ENCODE measurements at places on chromosomes 4 and X.
A peak's percentile ranks its signal among the peaks of the same experiment; 100 is the strongest.

DNA sequence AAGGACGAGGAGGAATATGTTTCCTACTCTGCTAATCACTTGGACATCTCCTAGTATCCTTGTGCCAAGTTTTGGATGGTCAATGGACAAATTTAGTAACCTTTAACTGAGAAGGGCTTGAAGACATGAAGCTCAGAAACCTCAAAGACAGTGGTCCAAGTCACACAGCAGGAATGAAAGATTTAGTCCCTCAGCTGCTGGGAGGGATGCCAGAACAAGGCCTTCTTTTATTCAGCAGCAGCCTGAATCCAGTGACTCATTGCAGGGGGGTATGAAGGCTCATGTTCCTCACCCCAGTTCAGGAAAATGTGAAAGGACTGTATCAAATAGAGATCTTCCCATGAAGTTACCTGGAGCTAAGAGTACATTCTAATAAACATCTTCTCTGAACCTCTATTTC is 214.9 kb upstream of the UGT8 start:
- no peak for DNase-seq

GRCh38 chrX:57596109-57596508 is 4.3 kb downstream of the ZXDB start:
- no peak for DNase-seq

- DNase-seq = no peak
Observed at GRCh38 chr4:145639186-145639698, 20.1 kb downstream of the MMAA start.

DNA sequence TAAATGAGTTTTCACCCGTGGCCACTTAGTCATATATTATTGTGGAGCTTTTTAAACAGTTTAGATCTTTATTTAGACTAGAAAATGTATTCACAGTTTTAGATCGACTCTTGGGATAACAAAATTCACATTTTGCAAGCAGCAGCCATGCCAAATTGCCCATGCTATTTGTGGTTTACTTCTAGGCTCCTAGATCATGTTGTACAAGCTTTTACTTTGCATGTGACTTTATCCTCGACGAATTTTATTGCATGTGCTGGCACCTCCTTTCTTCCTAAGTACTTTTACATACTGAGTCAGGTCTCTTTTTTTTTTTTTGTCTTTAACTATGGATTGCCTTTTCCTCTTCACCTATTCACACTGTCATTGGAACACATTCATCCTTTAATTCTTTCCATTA is 23.2 kb downstream of the BBS12 start:
- no peak for DNase-seq

DNA sequence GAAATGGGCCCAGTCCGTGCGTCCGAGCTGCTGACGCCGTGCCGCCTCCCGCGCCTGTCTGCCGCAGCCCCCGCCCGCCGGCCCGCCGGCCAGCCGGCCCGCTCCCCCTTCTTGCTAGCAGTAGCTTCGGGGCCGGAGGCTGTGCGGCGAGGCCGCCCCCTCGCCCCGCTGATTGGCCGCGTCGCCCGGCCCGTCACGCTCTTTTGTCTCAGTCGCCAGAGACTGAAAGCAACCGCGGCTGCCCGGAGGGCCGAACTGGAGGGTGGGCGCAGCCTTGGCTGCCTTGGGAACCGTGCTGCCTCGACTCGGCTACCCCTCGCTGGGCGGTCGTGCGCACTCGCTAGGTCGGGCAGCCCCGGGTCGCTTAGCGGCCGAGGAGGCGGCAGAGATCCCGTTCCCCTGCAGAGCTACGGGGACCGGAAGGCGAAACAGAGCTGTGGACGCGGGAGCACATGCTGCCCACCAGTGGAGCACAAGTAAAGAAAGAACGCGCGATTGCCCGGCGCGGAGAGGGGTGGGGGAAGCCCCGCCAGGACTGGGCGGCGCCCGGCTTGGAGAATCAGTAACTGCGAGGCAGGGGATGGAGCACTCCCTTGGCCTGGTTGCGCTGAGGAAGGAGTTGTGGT is at the start of gene ZCCHC18:
Gene ZCCHC18, plus strand, starts transcription at position 198 of the 626 bp plus-strand sequence. CDS start 1,589 bp downstream, outside the sequence.
- DNase-seq = peak; percentile 36

- no peak for DNase-seq
Observed at GRCh38 chr4:174357321-174357720, 73.6 kb downstream of the CEP44 start.

- DNase-seq = no peak
Observed at GRCh38 chr4:12881945-12882584, 602.1 kb downstream of the RAB28 start.

GRCh38 chr4:131370846-131371245 is 1778.2 kb upstream of the PCDH10 start:
- DNase-seq = no peak

DNA sequence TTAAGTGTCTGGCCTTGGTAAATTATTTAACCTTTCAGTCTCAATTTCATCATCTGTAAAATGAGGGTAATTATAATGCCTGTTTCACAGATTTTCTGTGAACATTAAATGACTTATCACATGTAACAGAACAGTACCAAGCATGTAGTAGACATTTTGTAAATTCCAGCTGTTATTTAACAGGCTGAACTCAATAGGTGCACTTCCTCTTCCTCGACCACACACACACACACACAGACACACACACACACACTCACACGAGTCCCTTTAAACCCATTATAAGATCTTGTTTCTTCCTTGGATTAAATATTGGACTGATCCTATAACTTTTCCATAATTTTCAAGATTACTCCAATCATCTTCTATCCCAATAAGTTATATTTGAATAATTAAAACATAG is 53.4 kb upstream of the COL25A1 start:
- DNase-seq = no peak

GRCh38 chr4:27702730-27703431 is 842.2 kb downstream of the STIM2 start:
- DNase-seq = no peak

DNA sequence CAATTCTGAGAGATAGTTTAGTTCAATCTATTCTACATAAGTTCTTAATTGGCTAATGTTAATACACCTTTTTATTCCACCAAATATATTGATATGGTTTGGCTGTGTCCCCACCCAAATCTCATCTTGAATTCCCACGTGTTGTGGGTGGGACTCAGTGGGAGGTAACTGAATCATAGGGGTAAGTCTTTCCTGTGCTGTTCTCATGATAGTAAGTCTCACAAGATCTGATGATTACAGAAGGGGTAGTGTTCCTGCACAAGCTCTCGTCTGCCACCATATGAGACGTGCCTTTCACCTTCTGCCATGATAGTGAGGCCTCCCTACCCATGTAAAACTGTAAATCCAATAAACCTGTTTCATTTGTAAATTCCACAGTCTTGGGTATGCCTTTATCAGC is 11.3 kb downstream of the PPA2 start:
- DNase-seq = no peak

DNA sequence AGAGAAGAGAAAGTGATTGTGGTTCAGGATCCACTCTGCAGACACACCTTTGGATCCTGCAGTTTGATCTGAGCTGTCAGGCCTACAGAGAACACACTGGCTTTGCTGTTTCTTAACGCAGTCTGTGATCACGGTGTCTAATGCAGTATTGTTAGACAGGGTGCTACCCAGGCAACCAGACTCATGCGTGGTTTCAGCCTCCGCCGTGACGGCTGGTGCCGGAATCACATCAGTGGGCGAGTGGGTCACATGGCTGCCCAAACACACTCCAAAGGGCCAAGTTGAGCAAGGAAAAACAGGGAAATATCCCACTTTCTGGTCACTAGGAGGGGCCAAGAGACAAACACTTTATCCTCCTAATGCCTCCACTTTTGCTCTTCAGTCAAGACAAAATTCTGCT is 27.5 kb downstream of the CCDC149 start:
- no peak for DNase-seq

GRCh38 chr4:61714387-61714911 is 514.3 kb downstream of the ADGRL3 start:
- peak; percentile 19 for DNase-seq

DNA sequence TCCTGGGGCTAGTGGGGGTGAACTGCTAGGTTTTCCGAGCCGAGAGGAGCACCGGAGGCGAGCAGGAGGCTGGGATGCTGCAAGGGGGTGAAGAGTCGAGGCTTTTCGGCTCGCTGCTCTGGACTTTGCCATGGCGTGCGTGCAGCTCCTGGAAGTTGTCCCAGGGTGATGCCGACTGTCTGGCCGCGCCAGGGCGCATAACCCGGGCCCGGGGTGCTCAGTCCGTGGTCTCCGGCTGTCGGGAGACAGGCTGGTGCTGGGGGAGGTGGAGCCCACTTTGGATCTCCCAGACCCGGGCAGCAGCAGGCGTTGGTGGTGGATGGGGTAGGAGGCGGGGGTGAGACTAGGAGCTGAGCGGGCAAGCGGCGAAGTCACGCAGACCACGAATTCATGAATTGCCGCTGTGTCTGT is 793 bp downstream of the GRIA3 start:
- no peak for DNase-seq

DNA sequence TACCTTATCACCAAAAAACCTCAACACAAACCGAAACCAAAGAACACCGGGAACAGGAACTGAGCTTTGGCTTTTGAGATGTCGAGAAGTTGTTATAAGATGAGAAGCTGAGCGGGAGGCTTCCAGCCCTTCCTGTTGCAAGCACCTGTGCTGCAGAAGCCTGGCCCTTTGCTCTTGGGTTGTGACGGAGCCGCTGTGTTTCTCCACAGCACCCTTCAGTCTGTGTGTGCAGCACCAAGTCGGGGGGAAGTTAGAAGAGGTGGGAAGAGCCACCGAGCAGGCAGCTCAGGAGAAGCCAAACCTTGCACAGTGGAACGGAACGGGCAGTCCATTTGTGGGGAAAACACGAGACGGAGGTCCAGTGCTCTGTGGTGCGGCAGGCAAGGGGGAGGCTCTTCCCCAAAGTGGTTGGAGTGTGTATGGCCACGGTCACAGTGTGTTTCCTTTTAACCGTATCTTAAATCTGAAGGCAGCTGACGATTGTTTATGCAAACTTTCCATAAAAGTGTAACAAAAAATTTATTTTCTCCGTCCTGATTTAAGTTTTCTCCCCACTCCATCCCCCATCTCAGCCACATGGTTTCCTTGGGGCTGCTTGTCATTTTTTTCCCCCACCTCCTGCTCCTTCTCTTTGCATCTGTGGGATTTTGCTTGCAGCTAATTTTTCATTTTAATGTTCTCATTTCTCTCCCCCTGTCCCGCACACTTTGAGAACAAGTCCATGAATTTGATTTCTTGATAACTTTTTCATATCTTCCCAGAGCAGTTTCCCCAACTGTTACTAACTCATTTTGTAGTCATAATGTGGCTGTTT is 123.7 kb downstream of the STOX2 start:
- DNase-seq = no peak

- peak; percentile 88 for DNase-seq
Observed at GRCh38 chr4:121711263-121712000, 14.7 kb upstream of the ANXA5 start.

- DNase-seq = no peak
Observed at GRCh38 chr4:84379917-84380641, 119.0 kb downstream of the NKX6-1 start.

GRCh38 chr4:133379681-133380438 is 230.8 kb downstream of the PCDH10 start:
- no peak for DNase-seq

DNA sequence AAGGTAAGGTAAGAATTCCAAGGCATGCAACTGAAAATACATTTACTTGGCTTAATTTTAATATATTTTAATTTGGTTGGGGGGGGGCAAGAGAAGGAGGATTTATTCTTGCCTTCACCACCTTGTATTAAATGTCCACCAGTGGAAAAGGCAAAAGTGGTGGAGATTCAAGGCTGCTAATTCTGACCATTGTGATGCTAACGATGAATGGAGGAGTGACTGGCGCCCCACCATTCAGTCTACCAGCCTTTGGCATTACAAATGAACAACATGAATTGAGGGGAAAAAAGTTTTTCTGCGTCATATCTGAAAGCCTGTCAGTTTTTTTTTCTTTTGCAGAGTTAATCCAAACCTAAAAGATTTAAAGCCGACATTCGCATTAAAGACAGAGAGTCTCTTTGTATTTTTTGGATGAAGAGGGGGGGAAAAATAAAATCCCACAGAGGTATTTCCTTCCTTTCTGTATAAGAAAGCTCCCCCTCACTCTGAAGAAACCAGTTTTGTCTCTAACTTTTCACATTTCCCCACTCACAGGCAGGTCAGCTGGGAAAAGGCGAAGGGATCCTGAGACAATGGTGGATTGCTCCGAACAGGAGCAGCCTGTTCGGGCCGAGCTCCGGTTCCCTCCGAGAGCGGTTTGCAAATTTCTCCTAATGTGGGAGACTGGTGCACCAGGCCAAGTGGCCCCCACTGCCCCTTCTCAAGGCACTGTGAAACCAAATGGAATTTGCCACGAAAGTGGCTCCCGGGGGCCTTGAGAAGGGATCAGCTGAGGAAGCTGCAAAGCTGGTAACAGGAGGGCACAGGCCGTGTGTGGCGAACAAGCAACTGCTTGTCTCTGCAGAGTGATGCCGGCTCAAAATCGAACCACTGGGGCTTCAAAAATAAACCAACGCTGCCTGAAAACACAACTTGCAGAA is 28.1 kb downstream of the SHISA3 start:
- no peak for DNase-seq

DNA sequence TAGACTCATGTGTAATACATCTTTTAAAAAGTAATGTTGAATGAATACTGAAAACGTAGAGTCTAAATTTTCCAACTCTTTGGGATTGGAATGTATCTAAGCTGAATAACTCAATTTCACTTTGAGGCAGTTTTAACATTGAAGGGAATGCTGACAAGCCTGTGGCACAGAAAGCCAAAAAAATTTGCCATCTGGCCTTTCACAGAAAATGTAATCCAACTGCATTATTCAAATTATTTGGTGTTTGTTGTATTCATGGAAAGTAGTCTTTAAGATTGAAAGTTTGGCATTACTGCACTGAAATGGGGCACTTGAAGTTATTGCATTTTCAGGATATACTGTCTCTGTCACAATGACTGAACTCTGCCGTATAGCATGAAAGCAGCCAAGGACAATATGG is 186.9 kb downstream of the FRMPD4 start:
- DNase-seq = no peak
